ENCODE measurements at places on chromosomes 3 and 15.
A peak's percentile ranks its signal among the peaks of the same experiment; 100 is the strongest.

DNA sequence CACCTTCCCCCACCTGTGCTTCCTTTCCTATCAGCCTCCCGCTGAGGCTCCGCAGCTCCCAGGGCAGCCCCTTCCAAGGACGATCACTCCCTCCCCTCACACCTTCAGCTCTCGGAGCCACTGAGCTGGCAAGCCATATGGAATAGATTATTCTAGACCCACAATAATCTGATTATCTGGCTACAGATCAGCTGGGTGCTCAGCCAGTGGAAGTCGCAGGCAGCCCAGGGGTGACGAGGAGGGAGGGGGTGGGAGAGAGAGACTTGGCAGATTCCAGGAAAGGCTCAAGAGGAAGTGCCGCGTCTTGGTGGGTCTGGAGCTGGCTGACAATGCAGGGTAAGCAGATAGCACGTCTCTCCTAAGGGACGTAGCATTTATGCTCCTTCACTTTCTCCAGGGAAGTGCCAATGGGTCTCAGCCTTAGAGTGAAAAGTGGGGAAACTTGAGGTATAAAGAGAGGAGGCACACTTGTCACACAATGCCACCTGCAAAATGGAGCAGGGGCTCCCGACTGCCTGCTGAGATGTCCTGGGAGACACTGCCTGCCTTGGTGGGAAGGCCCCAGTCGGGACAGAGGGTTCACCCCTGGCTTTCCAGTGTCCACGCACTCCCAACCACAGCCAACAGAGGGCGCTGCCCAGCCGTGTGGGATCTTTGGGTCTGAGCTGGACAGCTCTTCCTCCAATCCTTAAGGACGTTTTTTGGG is 9.4 kb upstream of the MESP1 start:
- peak; percentile 82 for DNase-seq

DNA sequence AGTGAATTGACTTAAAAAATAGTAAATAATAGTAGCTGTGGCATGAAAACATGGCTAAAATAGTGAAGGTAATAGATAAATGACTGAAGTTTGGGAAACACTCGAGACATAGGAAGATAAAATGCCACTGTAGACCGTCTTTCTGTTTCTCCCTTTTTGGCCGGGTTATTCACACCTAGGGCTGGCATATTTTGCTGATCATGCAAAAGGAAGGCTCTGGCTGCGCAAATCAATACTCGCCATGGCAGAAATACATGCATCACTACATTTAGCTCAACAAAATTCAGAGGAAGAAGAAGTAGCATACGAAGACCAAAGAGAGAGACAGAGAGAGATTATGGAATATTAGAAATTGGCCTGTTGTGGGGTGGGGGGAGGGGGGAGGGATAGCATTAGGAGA is 242.2 kb upstream of the KBTBD8 start:
- DNase-seq, result no peak

DNA sequence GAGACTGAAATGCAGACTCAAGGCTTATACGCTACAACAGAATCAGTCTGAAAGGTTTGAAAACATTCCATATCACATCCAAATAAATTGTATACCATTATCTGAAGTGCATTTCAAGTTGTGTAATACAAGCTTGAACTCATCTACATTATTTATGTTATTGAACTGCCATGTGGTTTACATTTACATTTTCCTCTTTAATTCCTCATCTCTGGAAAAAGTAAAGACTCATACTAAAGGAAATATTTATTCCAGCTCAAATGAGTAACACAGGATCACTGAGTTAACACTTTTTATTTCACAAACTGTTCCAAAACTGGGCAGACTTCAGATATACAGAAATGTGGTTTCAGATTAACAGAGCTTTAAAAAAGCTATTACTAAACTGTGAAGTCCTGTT is 282.5 kb downstream of the ULK4 start:
- no peak for DNase-seq

GRCh38 chr3:42786212-42786611 is 13.2 kb upstream of the CCDC13 start:
- no peak for DNase-seq

DNA sequence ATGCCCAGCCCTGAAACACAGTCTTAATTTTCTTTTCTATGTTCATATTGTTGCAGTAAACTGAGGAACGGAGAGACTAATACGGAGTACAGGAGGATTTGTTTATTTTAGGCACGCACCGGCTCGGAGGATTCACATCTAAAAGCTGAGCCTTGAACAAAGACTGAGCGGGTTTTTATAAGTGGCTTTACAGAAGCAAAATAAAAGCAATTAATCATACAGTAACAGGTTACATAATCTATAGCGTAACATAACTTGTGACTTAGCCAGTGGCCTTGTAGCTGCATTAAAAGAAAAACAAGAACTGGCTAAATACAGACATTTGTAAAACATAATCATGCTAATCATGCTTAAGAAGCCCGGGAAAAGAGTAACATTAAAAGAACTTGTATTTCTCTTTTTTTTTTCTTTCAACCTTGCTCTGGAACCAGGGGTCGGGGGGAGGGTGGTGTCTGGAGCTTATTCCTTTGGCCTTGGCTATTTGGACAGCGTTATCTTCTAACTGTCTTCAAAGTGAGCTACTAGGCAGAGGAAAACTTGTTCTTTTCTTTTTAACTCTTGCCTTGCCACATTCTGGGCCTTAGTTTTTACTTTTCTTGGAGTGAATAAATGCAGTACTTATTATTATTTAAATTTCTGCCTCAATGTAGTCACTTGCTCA is 17.5 kb downstream of the NUSAP1 start:
- DNase-seq, result no peak

GRCh38 chr3:181488536-181488935 is 223.2 kb upstream of the SOX2 start:
- no peak for DNase-seq

DNA sequence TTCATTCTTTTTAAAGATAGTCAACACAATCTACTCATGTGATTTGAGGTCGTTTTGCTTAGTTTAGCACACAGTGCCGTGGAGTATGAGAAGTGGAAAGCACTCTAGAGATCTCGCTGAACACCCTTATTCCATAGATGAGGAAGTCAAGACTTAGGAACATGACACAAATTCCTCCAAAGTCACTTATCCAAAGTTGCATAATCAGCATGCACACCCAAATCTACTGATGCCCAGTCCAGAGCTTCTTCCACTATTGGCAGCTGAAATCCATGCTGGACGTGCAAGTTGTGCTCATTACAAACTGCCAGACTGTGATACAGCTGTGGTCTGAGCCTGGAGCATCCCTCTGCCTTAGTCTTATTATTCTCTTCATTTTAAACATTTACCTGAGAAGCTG is 83.5 kb upstream of the ZNF280D start:
- DNase-seq, result no peak

DNA sequence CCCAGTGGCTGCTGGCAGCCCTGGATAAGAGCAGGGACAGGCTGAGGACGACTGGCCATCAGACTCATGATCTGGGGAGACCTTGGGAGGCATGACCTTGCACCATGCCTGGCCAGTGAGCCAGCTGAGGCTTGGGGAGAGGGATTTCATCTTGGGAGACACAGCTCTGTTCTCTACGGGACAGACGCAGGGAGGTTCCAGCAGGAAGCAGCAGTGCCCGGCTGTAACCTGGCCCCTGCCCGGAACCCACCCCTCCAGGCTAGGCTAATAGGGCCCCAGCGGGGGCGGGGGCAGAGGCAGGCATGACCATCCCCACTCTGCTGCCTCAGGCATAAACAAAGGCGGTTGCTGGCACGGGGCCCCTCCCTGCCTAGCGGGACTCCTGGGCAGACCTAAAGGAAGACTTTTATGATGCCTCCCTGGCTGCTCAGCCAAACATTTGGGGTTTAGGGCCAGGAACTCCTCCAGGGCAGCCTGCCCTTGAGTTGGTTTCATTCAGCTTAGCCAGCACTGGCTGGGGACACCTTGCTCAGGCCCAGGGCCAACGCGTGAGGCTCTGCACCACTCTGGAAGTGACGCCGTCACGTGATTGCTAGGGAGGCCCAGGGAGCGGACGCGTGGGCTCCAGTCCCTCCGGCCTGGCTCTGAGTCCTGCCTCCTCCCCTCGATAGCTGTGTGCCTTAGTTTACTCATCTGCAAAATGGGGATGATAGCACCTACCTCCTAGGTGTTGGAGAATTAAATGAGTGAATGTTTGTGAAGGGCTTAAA is 27.6 kb downstream of the HDAC11 start:
- peak; percentile 21 for DNase-seq

GRCh38 chr3:29475305-29475840 is 194.5 kb downstream of the RBMS3 start:
- no peak for DNase-seq

GRCh38 chr3:151804267-151804666 is 9.6 kb upstream of the AADAC start:
- no peak for DNase-seq

GRCh38 chr3:126971891-126972351 is 11.0 kb upstream of the PLXNA1 start:
- no peak for DNase-seq

- DNase-seq, result no peak
Measured at GRCh38 chr15:66981771-66982170, 83.6 kb upstream of the SMAD3 start.

GRCh38 chr15:42688301-42688700 is 48.6 kb downstream of the CDAN1 start:
- DNase-seq, result no peak

DNA sequence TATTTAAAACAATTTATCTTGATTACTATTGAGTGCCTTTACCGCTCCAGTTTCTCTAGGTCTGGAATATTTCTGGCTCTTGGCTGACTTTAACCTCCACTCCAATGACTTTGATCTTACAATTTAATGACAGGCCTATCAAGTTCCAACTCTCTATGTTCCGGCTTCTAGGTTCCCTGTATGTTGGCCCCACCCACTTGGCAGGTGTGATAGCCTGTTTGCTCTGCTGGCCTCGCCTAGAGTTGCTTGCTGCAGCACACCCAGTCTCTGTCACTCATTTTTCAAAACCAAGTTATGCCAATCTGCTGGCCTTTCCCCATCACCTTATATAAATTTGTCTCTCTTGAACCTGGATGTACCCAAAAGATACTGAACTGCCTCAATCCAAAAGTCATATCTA is 428.0 kb downstream of the ROBO1 start:
- DNase-seq, result no peak

- DNase-seq, result no peak
Measured at GRCh38 chr3:147756476-147756875, 347.3 kb downstream of the ZIC1 start.

Data from hematopoietic multipotent progenitor cell (in vitro differentiated cells).